Stimulated activated CD8-positive, alpha-beta memory T cell treated with anti-CD3 and anti-CD28 coated beads, Interleukin-4, amount 100 ng/mL, for 4 hours (primary cell): ENCODE measurements at places on chromosomes 1 and 21.

DNA sequence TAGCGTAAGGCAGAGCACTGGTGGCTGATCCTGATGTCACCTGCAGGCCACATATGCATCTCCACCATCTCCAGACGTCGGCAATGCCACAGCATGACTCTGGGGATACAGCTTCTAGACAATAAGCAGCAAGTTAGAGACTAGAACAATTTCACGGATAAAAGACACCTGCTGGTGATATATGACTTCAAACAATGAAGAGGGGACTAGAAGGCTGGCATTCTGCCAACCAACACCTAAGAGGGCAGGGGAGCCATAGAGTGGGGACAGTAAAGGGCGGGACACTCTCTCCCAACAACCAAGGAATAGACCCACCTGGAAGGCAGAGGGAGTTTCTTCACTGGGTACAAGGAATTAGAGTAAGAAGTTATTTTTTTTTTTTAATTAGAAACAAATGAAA is 126.7 kb downstream of the SIM2 start:
- no peak for DNase-seq

GRCh38 chr1:232648316-232648715 is 18.4 kb upstream of the SIPA1L2 start:
- DNase-seq: no peak

GRCh38 chr1:165419839-165420238 is 25.1 kb downstream of the RXRG start:
- DNase-seq: no peak

GRCh38 chr1:1959840-1960479 is 40.9 kb upstream of the TMEM52 start:
- peak; percentile 18 for DNase-seq

- no peak for DNase-seq
These were observed 49.6 kb upstream of the ADAR start for GRCh38 chr1:154657556-154657955.

GRCh38 chr1:226001963-226002666 is 3.0 kb upstream of the SDE2 start:
- peak; percentile 6 for DNase-seq

DNA sequence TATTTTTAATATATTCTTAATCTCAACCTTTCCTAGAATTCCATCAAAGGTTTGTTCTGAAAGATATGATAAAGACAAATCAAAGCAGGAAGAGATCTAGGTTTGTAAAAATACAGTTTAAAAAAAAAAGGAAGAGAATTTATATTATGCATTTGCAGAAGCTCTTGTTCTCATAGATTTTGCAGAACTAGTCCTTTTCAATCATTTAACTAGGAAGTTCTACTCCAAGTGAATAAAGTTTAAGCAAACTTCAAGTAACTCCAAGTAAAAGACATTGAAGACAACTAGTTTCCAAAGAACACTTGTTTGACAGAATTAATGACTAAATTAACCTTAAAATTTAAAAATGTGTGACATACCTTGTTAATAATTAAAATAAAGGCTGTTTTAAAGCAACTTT is 55.9 kb downstream of the HNRNPR start:
- no peak for DNase-seq

GRCh38 chr1:163170975-163171676 is 31.6 kb downstream of the RGS5 start:
- DNase-seq: no peak
